ENCODE measurements at places on chromosomes 12 and 14.
A peak's percentile ranks its signal among the peaks of the same experiment; 100 is the strongest.

DNA sequence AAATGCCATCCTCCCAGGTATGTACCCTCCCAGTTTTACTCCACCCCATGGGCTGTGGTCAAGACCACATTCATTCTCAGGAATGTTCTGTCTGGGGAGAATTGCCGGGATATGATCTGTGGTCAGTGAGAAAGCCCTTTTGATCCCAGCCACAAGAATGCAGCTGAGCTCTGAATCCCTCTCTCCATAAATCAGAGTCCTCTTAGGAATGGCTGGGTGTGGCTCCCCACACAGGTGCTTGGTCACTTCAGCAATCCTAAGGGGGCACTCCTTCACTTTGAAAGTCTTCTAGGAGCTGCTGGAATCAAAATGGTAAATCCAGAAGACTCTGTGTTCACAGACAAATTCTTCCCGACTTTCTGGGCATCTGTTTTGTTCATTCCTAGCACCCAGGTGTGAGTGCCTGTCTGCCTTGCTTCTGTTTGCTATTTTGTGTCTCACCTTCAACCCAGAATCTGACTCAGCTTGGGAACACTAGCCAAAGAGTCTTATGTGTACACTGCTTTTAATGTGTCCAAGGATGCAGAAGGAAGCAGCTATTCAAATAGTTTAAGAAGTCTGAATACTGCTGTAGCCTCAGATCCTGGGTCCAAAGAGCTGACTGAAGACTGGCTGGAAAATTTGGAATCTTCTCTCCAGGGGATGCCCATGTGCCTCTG, 144.6 kb upstream of the CDKN3 start:
- DNase-seq: no peak

DNA sequence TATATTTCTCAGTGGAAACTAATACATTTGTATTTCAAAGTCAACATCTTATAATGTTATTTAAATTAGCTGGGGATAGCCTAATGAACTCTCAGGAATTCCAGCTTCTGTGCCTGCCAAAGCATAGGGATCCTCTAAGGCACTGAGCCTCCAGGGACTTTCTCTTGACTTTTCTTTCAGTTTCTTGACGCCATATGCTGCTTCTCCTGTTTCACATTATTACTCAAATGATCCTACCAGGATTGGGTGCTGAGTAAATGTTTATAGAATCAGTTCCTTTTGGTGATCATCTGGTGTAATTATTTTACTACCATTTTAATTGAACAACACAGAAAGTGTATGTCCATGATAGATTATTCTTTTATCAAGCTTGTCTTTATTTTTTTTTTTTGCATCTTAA, 7.9 kb downstream of the METTL25 start:
- no peak for DNase-seq

DNA sequence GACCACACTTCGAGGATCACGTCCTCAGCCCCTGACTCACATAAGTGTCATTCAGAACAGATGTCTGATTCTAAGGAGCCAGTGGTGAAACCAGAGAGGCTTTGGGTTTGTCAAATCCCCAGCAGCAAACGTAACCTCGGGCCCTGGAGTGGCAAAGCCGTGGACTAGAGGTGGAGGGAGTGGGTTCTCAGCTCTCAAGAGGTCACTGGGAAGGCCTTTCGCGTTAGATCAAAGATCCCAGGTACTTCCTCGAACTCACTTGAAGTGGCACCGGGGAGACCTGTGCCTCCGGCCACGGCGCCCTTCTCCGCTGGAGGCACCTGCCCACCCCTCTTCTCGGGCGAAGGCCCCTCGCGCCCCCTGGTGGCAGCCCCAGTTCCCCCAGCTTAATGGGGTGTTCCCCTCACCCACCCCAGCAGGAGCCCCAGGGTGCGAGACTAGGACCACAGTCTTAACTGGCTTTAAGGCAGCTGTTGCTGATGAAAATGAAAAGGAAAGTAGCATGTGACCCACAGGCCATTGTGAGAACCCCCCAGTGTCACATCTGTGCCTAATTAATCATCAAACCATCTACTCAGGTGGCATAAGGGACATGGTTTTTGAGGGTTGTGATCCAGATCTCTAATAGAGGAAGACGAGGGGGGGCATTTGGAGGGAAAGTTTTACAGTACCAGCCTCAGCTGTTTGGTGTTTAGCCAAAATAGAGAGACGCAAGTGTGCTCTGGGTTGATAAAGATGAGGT, 672 bp upstream of the ESR2 start:
- DNase-seq: peak; percentile 20

GRCh38 chr12:3317481-3317815, 173.6 kb upstream of the PRMT8 start:
- DNase-seq: no peak

DNA sequence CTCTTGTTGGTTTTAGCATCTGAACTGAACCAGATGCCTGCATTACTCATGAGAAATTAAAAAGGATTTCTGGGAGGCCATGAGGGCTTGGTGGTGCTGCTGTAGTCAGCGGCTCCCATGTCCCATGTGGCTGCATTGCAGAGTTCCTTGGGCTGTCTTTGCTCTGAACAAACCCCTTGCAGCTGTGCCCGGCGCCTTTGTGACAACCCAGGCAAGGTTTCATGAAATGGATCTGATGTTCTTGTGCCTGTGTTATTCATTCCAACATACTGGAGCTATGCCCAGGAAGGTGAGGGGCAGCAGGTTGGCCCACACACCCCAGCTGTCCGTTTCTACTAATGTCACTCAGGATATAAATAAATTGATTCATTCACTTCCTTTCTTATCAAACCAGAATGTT, 40.8 kb downstream of the TGFB3 start:
- DNase-seq: no peak

DNA sequence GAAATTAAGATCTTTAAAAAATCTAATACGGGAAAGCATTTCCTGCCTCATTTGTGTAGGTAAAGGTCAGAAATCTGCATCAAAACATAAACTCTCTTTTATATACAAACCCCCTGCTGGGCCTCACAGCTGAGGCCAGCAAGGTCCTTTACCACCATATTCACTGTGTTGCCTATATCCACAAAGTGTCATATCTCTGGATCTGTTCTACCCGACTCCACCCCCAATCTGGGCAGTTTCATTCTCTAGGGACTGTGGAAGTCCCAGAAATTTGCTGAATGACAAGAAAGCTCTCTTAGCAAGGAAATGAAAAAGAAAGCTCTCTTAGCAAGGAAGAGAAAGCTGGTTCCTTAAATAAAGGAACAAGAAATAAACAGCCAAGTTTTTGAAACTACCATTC, 301.7 kb downstream of the KCNH5 start:
- no peak for DNase-seq

- no peak for DNase-seq
Observed at GRCh38 chr12:50055831-50056638, 1.4 kb upstream of the ASIC1 start.

DNA sequence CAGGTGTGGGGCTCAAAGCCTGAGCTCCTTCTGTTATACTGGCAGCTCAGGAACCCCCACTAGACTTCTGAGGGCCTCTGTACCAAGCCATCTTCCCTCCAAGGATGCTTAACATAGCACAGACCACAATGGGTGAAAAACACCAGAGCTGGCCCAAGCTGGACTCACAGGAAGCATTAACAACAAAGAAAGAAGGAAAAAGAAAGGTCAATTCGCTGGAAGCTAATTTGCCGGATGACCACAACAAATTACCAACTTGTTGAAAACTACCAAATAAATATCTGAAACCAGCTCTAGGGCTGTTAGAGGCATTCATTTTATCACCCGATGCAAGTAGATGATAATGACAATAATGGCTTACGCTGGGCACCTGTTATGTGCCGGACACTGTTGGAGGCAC, 48.7 kb downstream of the RBM19 start:
- no peak for DNase-seq

GRCh38 chr12:124148481-124149273, 146.2 kb upstream of the RFLNA start:
- no peak for DNase-seq

DNA sequence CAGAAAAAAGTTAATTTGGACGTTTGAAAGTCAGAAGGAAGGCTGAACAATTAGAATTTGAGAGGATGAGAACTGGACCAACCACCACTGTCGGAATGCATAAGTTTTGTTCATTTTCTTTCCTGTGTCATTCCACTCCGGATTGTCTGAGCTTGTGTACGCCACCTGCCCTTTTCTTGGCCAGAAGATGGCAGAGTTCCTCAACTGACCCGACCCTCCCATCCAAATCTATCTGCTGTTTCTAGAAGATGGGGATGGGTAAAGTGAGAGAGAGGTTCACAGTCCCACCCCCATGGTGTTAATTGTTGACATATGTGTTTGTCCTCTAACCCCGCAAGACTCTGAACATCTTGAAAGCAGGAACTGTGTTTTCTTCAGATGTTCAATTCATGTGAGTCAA, 388.0 kb downstream of the VRK1 start:
- DNase-seq: no peak

- no peak for DNase-seq
Observed at GRCh38 chr14:59362513-59362912, 102.7 kb downstream of the GPR135 start.

DNA sequence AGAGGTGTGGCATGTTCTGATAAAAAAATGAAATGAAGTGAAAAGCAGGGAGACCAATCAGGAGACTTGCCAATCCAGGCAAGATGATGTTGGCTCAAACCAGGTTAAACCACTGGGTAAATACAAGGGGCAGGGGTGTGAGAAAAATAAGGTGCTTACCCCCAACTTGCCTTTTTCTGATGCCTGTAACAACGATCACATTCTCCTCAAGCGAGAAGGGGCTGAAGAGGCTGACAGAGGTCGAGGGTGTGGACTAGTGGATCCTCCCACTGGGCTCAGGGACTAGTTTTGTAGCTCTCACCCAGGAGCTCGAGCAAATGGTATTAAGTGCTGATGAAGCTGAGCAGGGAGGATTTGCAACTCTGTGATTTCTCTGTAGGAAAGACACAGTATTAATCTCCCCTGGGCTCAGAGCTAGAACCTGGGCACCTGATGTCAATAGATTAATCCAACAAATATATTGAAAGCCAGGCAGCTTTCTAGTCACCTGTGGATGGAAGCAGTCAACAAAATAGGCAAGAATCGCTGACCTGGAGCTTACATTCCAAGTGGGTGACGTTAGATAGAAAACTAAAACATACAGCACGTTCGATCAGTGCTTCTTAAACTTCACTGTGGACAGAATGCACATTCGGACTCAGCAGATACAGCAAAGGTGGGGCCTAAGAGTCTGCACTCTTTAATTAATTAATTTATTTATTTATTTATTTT, 15.2 kb upstream of the EAPP start:
- no peak for DNase-seq

GRCh38 chr12:110286623-110287022, 5.6 kb downstream of the ATP2A2 start:
- DNase-seq: no peak

DNA sequence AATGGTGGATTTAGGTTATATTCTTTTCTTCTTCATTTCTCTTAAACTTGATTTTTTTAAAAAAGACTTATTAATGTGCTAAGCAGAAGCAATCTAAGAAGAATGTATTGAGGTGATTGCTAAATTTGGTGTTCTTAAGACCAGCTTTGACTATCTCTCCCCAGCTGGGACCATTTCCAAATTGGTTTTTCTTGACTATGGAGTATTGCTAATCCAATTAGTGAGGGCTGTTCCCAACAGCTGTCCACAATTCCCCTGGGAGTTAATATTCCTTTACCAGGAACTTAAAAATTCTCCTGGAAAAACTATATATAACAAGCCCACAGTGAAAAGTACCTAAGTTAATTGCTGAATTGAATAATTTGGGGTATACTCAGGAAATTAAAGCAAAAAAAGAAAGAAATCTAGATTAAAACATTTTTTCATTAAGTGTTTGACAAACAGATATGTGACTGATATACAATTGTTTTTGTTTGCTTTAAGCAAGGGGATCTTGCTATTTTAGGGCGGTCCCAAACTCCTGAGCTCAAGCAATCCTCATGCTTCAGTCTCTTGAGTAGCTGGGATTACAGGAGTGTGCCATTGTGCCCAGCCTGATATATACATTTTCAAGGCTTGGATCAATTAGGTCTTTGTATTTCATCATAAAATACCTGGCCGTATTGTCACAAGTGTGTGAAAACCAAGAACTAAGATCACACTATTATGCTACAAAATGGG, 105.0 kb downstream of the FAR2 start:
- no peak for DNase-seq

GRCh38 chr12:78457938-78458337, 406.6 kb upstream of the SYT1 start:
- no peak for DNase-seq

- DNase-seq: no peak
Observed at GRCh38 chr14:63438065-63438757, 105.0 kb downstream of the PPP2R5E start.
